ENCODE measurements at places on chromosomes 6 and 20.
A peak's percentile ranks its signal among the peaks of the same experiment; 100 is the strongest.

DNA sequence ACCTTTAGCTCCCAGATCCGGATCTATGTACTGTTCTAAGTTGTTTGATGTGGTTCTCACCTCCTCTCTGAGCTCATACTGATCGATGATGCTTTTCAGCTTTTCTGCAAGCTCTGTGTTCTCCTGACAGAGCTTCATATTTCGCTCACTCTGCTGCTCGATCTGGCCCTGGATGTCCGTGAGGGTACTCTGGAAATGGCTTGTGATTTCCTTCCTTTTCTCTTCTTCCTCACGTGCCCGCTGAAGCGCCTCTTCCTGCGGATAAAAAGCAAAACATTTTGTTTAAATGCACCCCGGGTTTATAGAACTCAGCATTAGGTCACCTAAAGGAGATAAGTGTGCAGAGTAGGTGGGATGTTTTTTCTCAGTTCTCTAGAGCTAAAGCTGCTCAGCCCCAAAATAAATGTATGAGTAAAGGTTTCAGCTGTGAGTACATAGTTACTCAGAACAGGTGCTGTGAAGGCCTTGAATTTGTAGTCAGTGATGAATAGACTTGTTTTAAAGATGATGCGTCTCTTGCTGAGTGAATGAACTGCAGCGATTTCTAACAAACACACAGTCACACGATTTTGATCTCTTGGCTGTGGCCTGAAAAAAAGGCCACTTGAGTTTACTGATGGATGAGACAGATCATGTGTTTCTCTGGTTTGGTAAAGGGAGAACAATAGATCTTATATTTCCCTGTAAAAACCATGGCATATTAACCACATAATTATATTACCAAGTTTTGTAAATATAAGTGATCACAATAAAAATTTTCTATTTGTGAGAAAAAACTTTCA is 29.1 kb downstream of the TXLNB start:
- DNase-seq = no peak

DNA sequence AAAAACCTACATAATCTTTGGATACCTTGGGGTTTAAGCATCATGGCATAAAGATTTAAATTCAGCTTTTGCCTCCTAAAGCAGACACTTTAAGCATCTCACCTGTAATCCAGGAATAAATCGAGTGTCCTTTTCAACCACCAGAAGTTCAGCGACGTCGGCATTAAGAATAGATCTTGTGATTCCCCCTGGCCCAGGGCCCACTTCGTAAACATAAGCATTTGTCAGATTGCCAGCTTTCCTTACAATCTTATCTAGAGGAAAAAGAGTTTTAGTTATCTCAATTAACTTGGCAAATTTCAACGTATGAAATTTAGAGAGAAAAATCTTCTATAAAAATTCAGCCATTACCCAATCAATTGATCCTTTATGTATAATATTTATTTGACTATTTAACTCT is 3.2 kb downstream of the TFB1M start:
- no peak for DNase-seq

GRCh38 chr20:14178528-14178927 is 158.9 kb downstream of the FLRT3 start:
- no peak for DNase-seq

- DNase-seq = no peak
Observed at GRCh38 chr6:7392402-7392801, 2.8 kb downstream of the RIOK1 start.

GRCh38 chr6:7624796-7625710 is 35.1 kb downstream of the SNRNP48 start:
- DNase-seq = no peak

GRCh38 chr6:166775180-166775922 is 148.3 kb upstream of the RPS6KA2 start:
- DNase-seq = peak; percentile 29

DNA sequence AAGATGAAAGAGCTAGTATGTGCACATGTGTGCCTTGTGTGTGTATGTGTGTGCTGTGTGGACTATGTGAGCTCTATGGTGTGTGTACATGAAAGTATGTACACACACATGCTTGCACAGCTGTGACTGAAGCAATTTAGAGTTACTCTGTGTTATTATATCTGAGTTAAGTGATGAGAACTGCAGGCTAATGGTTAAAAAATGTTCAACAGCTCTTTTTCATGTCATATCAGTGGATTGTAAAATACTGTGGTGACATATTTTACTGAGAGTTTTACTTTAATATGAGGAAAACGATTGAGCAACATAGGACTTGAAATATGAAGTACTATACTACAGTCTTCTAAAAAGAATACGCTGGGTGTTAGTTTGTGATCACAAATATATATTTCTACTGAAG is 195.7 kb upstream of the KCNK16 start:
- peak; percentile 12 for DNase-seq

- DNase-seq = no peak
Observed at GRCh38 chr6:67331304-67331703, 1303.8 kb upstream of the ADGRB3 start.

DNA sequence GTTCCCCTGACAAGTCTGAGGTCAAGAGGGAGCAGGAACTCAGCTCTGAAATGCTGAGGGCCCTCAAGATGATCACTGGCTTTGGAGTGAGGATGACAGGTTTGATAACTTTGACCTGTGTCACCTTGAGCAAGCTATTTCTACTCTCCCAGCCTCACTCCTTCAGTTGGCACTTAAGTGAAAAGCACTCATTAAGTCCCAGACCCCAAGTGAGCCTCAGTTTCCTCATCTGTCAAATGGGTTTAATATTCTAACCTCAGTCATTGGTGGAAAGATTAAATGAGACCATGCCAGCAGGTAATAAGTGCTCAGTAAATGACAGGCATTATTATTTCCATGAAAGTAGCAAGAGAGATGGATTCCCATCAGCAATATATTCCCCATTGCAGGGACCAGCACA is 14.0 kb downstream of the DEFB132 start:
- no peak for DNase-seq

DNA sequence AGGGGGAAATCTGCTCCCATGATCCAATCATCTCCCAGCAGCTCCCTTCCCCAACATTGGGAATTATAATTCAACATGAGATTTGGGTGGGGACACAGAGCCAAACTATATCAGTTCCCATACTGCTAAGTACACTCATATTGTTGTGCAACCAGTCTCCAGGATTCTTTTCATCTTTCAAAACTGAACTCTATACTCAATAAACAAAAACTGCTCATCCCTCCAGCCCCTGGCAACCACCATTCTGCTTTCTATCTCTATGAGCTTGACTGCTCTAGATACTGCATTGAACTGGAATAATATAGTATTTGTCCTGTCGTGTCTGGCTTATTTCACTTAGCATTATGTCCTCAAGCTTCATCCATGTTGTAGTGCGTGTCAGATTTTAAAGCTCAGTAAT is 42.9 kb downstream of the STX11 start:
- DNase-seq = no peak

DNA sequence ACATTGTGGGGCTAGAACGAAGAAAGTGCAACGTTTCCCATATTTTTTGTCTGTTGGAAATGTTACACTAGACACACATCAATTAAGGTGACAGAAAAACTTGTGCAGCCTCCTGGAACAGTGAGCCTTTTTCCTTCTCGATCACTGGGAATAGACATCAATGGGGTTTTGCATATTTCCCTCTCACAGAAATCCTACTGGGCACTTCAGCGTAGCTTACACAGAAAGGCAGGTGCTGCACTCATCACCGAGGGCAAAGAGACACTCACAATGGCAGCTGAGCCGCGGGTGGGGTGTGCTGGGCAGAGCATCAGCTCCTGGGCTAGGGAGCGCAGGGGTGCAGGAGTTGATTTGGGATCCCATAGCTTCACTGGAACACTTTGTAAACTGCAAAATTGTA is 64.5 kb downstream of the THBS2 start:
- DNase-seq = no peak

GRCh38 chr20:52539891-52540290 is 348.3 kb upstream of the ZFP64 start:
- DNase-seq = no peak
